Progenitor cell of endocrine pancreas (in vitro differentiated cells): ENCODE measurements at places on chromosomes 4 and X.

- no peak for DNase-seq
Observed at GRCh38 chr4:84237008-84237407, 262.1 kb downstream of the NKX6-1 start.

GRCh38 chrX:151697522-151697921 is 2.3 kb downstream of the PRRG3 start:
- no peak for DNase-seq

DNA sequence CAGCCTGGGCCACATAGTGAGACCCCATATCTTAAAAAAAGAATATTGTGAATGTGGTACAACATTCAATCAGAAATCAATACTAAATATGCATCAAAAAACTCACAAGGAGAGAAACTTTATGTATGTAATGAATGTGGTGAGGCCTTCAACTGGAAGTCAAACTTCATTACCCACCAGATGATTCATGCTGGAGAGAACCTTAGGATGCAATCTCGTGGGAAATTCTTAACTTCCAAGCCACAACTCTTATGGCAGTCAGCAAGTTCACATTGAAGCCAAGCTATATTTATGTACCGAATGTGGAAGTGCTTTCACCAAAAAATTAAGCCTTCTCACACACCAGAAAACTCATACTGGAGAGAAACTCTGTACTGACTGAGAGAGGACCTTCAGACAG is 84.5 kb upstream of the UXT start:
- no peak for DNase-seq

- no peak for DNase-seq
Observed at GRCh38 chr4:105520819-105521790, 31.3 kb upstream of the ARHGEF38 start.

DNA sequence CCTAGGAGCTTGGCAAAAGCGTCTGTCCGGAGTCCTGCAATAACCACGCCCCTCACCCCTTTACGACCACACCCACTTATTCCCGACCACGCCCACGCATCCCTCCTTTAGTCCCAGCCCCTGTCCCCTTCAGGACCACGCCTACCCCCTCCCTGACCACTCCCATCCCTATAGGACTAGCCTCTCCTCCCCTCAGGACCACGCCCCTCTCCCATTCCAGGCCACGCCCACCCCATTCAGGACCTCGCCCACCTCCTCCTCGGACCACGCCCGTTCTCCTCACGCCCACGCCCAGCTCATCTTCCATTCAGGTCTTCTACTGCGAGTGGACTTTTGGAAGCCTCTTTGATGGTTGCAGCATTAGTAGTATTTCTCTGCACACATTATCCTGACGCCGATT is 131.2 kb upstream of the STX18 start:
- DNase-seq = no peak
